ENCODE measurements at places on chromosomes 5 and 9. TPM values are rescaled to one million over a fixed set of nuclear protein-coding genes. Genes with fewer than 3 reads are reported as not detected.

DNA sequence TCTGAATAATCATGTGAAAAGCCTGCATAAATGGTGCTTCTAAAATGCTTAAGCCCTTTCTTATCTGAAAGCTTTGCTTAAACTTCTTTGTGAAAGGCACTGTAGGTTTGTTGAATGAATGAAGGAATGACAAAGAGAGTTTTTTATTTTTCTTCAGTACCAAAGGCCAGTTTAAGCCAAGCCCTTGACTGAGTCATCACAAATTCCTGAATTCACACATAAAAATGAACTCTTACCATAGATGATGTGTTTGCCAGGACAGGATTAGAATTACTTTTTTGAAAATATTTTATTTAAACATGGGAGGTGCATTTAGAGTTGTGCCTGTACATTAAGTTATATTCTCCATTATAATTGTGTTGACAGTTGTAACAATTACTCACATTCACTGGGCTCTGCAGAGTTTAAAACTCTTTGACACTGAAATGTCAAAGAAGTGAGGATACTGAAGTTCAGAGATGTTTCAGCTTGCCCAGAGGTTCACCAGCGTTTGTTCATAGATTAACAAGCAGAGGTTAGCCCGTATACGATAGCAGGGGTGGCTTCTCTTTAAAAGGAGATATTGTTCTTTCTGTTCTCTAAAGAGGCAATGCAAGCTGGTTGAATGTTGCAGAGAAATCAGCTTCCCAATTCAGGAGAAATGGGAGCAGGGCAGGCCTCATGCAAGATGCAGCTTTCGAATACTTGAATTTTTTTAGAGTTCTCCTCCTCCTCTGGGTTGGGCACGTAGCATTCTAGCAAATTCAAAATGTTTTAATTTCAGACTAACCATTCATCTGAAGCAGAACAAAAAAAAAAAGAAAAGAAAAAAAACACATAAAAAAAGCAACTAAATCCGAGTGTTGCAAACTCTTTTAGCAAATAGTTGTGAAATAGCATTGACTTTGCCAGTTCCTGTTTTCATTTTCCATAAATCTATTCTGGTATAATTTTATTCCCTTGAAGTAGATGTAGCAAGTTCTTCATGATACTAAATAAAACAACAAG is 358.7 kb upstream of the KLF4 start:
- no peak for DNase-seq

The CTNNAL1 gene
- total RNA-seq, result 38.5 TPM

- peak; percentile 81 for DNase-seq
Measured at GRCh38 chr5:146533260-146533857, 17.4 kb upstream of the GPR151 start.

DNA sequence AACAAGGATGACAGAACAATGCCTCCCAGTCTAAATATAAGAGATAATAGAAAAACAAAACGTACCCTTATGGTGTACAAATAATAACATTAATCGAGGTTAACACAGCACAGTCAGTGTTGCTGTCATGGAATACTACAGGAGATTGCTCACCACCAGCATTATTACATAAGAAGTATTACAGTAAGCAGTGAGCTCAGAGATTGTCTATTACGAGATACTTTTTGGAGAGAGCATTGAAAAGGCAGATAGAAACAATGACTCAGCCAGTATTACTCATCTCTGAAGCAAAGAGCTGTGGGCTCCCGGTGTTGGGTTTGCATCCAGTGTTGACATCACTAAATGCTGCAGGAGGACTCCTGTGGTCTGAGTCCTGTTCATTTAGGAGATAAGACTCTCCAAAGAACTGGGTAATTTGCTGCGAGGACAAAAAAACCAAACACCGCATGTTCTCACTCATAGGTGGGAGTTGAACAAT is 191.9 kb upstream of the SEMA6A start:
- no peak for DNase-seq
